Endothelial cell of umbilical vein (primary cell): ENCODE measurements at places on chromosomes 3 and 15. TPM values are rescaled to one million over a fixed set of nuclear protein-coding genes. Genes with fewer than 3 reads are reported as not detected.

GRCh38 chr3:173750095-173750494, 352.6 kb downstream of the NLGN1 start:
- peak; percentile 75 for DNase-seq

- DNase-seq, result no peak
Measured at GRCh38 chr15:99959326-99959725, 226.1 kb upstream of the LYSMD4 start.

DNA sequence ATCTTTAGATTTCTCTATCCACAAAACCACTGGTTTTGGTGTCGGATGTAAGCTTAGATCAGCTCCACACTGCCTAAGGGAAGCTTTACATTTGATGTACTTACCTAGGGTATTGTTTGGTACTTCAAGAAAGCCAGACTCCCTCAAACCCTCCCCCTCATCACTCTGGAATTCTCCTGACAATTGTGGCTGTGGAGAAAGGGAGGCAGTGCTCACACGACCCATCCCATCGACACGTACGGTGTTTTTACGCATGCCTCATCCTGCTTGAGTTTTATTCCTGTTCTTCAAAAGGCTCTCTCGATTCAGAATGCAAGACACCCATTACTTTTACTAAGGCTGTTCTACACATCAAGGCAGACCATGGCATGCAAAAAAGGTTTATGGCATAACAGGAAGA, 67.3 kb upstream of the ONECUT1 start:
- no peak for DNase-seq

- DNase-seq, result peak; percentile 84
Measured at GRCh38 chr3:125231895-125232294, 19.3 kb upstream of the SLC12A8 start.

ATP2B2 gene
- not detected in 2 replicates for total RNA-seq

GRCh38 chr15:80339601-80340000, 64.6 kb upstream of the ARNT2 start:
- no peak for DNase-seq

DNA sequence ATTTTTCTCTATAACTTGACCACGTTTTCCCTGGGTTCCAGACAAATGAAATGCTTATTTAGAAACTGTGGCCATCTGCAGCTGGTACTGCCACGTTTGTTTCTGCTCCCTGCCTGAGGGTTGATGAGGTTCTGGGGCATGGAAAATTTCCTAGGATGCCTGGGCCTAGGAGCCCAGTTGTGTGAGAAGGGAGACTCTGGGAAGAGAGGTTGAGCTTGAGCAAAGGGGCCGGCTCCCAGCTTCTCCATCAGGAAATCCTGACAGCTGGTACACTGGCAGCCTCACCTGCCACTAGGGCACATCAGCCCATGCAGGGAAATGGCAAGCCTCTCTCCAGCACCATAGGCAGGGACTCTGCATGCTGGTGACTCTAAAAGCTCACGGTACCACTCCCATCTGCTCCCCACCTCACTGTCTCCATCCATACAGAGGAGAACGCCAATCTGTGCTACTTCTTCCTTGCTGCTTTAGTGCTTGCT, 165.4 kb upstream of the PPP2R3A start:
- no peak for DNase-seq

DNA sequence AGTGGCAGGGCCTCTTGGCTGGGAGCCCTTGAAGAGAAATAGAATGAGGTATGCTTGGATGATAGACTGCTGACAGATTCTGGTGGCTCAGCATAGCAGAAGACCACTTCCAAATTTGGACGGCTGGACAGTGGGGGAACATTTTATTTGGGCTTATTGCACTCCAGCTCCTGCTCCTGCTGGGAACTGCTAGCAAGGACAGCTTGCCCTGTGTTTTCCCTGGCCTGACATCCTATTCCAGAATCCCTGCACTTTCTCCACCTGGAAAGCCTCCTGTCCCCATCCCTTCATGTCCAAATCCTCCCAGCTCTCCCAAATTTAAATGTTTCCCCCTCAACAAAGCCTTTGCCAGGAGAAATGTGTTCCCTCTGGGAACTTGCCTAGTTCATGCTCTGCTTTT, 9.8 kb upstream of the COLQ start:
- DNase-seq, result no peak

GOLGA8T gene
- not detected in 2 replicates for total RNA-seq

TAMM41 gene
- total RNA-seq, result 25.1 and 29.7 TPM in 2 replicates

DPPA4 gene
- total RNA-seq, result not detected in 2 replicates

DNA sequence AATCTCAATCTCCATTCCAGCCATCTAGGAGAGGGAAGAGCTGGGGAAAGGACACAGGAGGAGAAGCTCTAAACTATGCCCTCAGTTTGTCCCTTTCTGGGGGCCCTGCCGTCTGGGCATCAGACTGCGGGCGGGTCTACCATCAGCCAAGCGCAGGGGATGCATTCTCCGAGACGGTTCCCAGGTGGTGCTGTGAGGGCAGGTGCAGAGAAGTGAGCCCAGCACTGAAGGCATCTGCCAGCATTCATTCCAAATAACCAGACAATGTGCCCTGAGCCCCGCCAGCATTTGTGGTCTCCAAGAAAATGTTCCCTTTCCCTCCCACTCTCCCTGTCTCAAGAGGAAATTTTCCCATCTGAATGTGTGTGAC, 265.7 kb downstream of the XXYLT1 start:
- DNase-seq, result no peak

GRCh38 chr3:98710067-98710659, 53.0 kb upstream of the ST3GAL6 start:
- DNase-seq, result no peak

- no peak for DNase-seq
Measured at GRCh38 chr15:64574301-64575017, 114.1 kb downstream of the ZNF609 start.

- DNase-seq, result peak; percentile 44
Measured at GRCh38 chr15:70113304-70113700, 15.6 kb upstream of the TLE3 start.

DNA sequence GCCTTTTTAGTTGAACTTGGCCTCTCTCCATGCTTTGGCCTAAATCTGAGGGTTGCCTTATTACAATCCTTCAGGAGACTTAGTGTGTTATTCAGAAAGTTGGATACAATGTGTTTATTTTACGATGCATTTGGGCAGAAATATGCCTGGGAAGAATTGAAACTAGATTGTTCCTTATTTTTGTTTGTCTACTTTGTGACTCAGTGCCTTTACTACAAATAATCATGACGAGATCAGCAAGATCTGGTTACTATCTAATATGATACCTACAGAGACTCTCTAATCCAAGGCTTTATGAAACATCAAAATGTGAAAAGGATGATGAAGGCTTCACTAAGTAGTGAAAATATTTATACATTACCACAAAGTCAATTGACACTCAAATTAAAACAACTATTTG, 82.2 kb downstream of the RBMS3 start:
- no peak for DNase-seq
